ENCODE measurements at places on chromosomes 1 and 21.

DNA sequence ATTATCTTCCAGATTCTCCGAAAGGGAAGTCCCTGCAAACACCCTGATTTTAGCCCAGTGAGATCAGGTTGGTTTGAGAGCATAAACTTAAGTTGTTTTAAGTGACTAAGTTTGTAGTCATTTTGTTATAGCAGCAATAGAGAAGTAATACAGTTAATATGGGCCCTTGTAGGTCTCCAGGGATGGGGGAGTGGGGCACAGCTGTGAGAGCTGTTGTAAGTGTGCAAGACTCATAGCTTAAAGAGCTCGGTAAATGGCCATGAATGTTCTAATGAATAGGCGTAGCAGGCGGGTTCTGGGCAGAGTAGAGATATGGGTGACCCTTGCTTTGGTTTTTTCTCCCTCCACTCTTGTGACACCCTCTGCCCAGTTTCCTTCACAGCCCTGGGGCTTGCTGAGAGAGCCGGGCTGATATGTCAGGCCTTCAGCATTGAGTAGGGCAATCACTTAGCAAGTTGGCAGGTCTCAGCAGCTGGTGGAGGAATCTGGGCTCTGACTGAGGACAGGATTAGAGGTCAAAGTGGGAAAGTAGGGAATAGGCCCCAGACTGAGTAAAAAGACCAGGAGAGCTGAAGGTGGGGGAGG is 16.0 kb upstream of the ID3 start:
- DNase-seq, result no peak

GRCh38 chr1:167268347-167268787 is 47.7 kb downstream of the POU2F1 start:
- no peak for DNase-seq

DNA sequence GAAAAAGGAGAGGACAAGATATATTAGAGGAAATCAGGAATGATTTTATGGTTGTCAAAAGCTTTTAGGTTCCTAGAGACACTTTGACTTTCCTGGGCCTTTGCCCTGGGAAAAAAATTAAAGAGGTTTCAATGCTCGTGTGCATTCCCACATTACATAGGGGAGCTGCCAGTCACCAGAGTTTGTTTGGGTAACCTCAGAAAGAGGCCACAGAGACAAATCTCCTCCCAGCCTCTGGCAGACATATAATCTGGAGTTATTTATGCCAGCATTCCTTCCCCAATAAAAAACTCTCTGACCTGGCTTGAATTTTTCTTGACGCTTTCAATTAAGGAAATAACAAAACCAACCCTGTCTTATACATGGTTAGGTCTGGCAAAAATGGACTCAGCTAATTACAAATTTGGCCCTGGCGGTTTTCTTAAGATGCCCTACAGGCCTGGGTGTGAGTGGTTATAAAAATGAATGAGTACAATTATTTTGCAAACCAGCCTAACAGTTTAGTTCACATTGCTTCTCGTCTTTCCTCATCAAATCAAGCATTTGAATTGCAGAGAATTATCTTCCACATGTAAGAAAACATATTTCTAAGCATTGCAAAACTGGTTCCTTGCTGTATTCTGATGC is 63.7 kb downstream of the WLS start:
- DNase-seq, result no peak

GRCh38 chr1:220092694-220093093 is 1.2 kb upstream of the IARS2 start:
- DNase-seq, result no peak

GRCh38 chr1:38735651-38736161 is 123.9 kb downstream of the RRAGC start:
- no peak for DNase-seq

Data from activated naive CD4-positive, alpha-beta T cell treated with anti-CD3 and anti-CD28 coated beads, Interleukin-2, amount 50 U/mL, for 72 hours (primary cell).